Caco-2 (cell line): ENCODE measurements at places on chromosomes 13 and 19.

DNA sequence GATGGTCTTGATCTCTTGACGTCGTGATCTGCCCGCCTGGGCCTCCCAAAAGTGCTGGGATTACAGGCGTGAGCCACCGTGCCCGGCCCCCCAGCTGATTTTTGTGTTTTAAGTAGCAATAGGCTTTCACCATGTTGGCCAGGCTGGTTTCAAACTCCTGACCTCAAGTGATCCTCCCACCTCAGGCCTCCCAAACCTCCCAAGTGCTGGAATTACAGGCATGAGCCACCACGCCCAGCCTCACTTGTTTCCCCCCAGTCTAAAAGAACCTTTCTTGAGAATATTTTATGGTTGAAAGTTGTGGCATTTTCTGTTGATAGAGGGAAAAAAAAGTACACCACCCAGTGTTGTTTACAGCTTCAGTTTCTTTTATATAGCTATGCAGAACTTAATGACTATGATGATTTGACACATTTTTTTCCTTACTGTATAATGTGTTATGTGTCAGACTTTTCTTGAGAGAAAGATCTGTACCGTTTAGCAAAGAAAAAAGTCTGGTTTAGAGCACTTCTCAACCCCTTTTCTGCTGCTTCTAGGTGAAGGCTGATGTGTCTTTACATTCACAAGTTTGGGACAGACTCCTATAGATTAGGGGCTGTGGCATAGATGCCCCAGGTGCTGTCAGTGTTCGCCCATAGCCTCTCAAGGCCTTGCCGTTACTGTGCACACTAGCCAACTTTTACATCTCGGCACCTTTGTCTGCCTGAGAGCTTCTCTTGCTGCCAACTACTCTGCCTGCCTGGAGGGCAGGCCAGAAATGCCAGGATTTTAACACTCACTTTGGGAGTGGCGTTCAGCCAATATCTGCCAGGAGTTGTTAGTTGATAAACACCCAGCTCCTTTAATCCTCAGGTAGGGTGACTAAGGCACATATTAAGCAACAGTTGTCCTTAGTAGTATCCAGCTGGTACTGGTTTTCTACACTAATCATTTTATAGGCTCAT is 33.0 kb downstream of the KCTD4 start:
- DNase-seq, result no peak
- H3K4me3 ChIP-seq, result no peak overlapping the region
- no peaks in the 10 kb centered on the region for H3K36me3 ChIP-seq
- no peaks in the 10 kb centered on the region for H3K27me3 ChIP-seq
- H3K4me1 ChIP-seq, result no peaks in the 10 kb centered on the region

GRCh38 chr13:100789968-100790367 is 115.4 kb upstream of the TMTC4 start:
- H3K4me3 ChIP-seq, result no peak overlapping the region
- no peaks in the 10 kb centered on the region for H3K27me3 ChIP-seq
- H3K27ac ChIP-seq, result no peak overlapping the region
- no peaks in the 10 kb centered on the region for H3K4me1 ChIP-seq
- H3K36me3 ChIP-seq, result no peaks in the 10 kb centered on the region; the same call in 1 of the 2 replicates

DNA sequence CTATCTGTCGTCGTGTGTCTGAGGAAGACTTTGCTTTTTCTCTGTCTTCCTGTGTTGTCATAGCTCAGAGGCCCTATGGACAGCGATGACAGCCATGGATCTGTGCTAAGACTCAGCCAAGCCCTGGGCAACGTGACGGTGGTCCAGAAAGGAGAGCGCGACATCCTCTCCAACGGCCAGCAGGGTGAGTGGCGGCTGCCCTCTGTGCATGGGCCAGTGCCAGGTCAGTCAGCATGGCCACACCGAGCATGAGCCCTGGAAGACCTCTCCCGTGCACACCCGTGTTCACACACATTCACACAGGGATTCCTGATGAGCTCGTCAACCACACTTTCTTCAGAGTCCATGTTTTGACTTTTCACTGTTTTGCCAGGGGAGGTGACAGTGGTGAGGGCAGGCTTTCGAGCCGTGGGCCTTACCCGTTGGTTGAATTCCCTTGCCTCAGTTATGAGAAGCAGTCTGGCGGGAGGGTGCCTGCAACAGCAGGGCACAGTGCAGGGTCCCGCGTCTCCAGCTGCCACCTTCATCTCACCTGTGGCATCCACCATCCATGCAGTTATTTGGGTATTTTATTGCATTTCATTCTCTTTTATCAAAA is 20.2 kb downstream of the NAXD start:
- no peaks in the 10 kb centered on the region for H3K4me1 ChIP-seq
- no peak overlapping the region for H3K4me3 ChIP-seq
- no peak for DNase-seq
- no peaks in the 10 kb centered on the region for H3K27me3 ChIP-seq
- H3K27ac ChIP-seq, result no peak overlapping the region

GRCh38 chr19:55898911-55899310 is 33.2 kb downstream of the NLRP13 start:
- no peak overlapping the region for H3K4me3 ChIP-seq
- no peak for DNase-seq
- H3K36me3 ChIP-seq, result no peaks in the 10 kb centered on the region

DNA sequence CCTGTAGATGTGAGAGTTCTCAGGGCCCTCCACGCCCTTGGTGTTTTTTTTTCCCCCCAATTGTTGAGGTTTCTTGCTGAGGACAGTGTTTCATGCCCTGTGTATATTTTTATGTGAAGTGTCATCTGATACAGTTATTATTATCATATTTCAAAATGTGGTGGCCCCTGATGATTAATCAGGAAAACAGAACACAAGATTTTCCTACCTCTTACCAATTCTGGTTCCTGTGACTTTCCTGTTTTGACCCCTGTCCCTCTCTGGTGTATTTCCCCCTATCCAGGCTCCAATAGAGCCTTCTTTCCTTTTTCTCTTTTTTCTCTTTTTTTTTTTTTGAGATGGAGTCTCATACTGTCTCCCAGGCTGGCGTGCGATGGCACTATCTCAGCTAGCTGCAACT is 642 bp downstream of the PSG8 start:
- H3K27ac ChIP-seq, result no peak overlapping the region
- no peak overlapping the region for H3K4me3 ChIP-seq
- no peaks in the 10 kb centered on the region for H3K36me3 ChIP-seq

DNA sequence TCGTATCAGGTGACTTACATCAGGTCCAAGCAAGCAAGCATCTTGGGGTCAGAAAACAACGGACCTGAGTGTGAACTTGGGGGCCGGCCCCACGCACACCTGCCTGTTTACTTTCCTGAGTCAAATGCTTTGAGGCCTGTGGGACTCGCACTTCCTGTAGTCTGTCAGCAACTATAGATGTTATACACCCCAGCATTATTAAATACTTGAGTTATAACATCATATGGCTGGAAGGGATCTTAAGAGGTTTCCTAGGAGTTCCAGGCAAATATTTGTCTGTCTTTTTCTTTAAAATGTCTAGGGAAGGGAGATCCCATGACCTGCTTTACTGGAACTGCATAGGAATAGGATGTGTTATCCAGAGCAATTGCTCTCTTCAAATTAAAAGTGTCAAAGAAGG is 280.6 kb downstream of the SHISA2 start:
- H3K4me1 ChIP-seq, result no peaks in the 10 kb centered on the region
- DNase-seq, result no peak
- no peak overlapping the region for H3K27ac ChIP-seq
- H3K4me3 ChIP-seq, result no peak overlapping the region
- H3K27me3 ChIP-seq, result no peaks in the 10 kb centered on the region
- no peaks in the 10 kb centered on the region for H3K36me3 ChIP-seq

DNA sequence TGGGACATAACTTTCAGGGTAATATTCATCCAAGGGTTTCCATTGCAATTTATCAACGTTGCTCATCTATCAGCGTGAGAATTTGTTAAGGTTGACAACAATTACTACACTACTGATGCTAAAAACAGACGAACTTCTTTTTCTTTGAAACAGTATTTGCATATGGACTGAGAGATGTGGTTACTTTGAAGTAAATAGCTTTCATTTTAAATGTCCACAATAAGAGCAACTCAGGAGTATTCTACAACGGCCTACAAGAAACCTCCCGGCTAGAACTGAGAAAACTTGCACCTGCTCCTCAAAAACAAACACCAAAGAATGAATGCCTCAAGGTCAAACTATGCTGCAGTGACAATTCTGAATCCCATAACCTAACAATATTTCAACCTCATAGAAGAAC is 238.4 kb downstream of the IRS2 start:
- DNase-seq, result no peak
- no peak overlapping the region for H3K4me3 ChIP-seq
- H3K27me3 ChIP-seq, result no peaks in the 10 kb centered on the region
- no peaks in the 10 kb centered on the region for H3K4me1 ChIP-seq

DNA sequence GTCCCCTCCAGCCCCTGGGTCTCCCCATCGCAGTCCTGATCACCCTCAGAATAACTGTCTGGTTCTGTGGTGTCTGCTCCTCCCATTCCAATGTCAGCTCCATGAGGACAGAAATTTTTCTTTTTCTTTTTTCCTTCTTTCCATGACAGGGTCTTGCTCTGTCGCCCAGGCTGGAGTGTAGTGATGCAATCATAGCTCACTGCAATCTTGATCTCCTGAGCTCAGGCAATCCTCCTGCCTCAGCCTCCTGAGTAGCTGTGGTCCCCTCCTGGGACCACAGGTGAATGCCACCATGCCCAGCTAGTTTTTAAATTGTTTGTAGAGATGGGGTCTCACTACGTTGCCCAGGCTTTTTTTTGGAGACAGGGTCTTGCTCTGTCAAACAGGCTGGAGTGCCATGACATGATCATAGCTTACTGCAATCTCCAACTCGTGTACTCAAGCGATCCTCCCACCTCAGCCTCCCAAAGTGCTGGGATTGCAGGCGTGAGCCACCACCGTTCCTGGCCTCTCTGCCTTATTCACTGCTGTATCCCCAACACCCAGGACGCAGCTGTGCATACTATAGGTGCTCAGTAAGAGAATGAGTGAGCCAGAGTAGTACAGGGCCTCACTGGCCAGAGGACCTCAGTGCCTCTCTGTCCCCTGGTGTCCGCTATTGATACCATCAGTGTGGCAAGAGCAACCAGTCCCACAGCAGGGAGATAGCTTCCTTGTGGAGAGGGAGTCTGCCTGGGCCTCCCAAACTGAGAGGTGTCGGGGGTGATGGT is 5.2 kb upstream of the DOCK6 start:
- H3K27me3 ChIP-seq, result no peaks in the 10 kb centered on the region
- no peaks in the 10 kb centered on the region for H3K36me3 ChIP-seq
- no peak overlapping the region for H3K4me3 ChIP-seq
- H3K27ac ChIP-seq, result peak overlapping the region; percentile 87

DNA sequence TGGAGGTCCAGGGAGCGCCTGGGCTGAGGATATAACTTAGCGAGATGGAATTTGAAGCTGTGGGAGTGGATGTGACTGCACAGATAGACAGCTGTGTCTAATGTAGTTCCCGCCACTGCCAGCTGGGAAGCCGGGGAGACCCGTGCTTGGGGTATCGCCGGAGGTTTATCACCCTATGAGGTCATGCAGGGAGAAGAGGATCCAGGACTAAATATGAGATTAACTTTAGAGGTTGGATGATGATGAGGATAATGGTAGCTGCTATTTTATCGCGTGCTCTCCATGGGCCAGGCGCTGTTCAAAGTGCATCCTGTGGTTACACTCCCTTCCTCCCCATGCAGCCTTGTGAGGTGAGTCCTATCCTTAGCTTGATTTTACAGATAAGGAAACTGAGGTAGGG is 19.9 kb downstream of the SSC5D start:
- no peaks in the 10 kb centered on the region for H3K36me3 ChIP-seq
- peaks cover 5% of the 10 kb centered on the region; the same call in 1 of the 2 replicates for H3K4me1 ChIP-seq
- H3K27ac ChIP-seq, result no peak overlapping the region
- H3K4me3 ChIP-seq, result no peak overlapping the region
- DNase-seq, result no peak

- H3K36me3 ChIP-seq, result no peaks in the 10 kb centered on the region
- no peak for DNase-seq
- no peak overlapping the region for H3K27ac ChIP-seq
- peaks cover 1% of the 10 kb centered on the region for H3K27me3 ChIP-seq
These were observed 1.4 kb downstream of the NPAS1 start for GRCh38 chr19:47020992-47021496.

DNA sequence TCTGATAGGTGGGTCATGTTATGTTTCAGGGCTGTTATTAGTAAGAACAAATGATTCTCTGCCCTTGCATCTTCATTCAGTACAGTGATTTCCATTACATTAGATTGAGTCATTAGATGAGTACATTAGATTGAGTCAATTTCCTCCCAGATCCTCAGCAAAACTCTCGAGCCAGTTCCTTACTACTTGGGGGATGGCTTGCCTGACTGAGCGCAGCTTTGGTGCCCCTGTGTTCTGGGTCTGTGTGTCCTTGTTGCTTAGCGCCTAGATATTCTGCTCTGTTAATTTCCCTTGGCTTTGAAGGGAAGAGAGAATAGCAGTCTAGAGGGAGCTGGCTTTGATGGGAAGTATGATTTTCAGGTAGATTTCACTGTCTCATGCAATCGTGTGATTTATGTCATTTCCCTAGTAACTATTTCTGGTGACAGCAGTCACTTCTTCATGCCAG is 19.1 kb upstream of the SCEL start:
- H3K27ac ChIP-seq, result no peak overlapping the region
- peaks cover 11% of the 10 kb centered on the region for H3K4me1 ChIP-seq
- no peak overlapping the region for H3K4me3 ChIP-seq
- no peaks in the 10 kb centered on the region for H3K27me3 ChIP-seq
- no peak for DNase-seq
- no peaks in the 10 kb centered on the region for H3K36me3 ChIP-seq

DNA sequence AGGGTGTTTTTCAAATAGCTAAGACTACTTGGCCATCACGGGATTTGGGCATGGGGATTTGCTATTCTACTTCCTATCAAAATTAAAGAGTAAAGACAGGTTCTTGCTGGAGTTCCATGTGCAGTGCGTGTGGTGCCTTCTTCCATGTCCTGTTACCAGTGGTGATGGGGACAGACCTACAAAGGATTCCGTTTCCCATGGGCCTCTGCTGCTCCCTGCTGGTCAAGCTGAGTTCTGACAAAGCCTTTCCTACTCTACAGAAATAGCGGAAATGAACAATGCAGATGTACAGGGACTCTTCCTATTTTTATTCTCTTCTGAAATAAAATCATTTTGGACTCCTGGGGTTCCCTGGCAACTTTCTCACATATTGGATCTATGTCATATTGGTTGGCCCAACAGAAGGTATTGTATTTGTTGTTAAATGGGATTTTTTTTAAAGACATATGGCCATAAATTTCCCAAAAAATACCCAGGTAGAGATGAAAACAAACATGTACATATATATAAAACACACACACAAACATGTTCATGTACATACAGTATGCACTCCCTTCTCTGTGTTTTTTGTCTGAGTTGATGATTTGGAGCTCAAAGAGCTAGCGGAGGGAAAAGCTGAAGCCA is 90.5 kb upstream of the SLC15A1 start:
- H3K27ac ChIP-seq, result no peak overlapping the region
- H3K4me3 ChIP-seq, result no peak overlapping the region
- DNase-seq, result peak; percentile 85
- H3K27me3 ChIP-seq, result no peaks in the 10 kb centered on the region
